ENCODE measurements at places on chromosomes 1 and 21.

- DNase-seq = peak; percentile 64
These were observed 54.5 kb downstream of the GPR161 start for GRCh38 chr1:168082008-168082876.

DNA sequence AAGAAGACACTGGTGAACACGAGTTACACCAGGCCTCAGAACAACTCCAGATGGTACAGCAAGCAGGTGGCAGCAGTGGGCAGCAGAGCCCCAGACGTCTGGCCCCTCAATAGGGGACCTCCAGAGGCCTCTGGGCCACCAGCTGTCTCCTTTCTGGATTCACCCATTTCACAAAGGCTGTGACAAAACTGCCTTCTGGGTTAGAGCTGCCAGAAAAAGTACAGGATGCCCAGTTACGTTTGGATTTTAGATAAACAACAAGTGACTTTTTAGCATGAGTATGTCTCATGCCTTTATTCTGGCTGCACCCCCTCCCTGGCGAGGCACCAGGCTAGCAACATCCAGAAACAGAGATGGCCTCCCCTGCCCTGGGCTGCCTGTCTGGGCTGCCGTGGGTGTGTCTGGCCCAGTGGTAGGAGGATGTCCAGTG, 30.1 kb downstream of the ITPKB start:
- DNase-seq = no peak

- no peak for DNase-seq
These were observed 2.5 kb downstream of the EPHA2 start for GRCh38 chr1:16153096-16153998.

GRCh38 chr1:45863218-45863617, 59.8 kb downstream of the MAST2 start:
- DNase-seq = no peak

GRCh38 chr1:91900562-91900961, 14.6 kb upstream of the TGFBR3 start:
- no peak for DNase-seq

DNA sequence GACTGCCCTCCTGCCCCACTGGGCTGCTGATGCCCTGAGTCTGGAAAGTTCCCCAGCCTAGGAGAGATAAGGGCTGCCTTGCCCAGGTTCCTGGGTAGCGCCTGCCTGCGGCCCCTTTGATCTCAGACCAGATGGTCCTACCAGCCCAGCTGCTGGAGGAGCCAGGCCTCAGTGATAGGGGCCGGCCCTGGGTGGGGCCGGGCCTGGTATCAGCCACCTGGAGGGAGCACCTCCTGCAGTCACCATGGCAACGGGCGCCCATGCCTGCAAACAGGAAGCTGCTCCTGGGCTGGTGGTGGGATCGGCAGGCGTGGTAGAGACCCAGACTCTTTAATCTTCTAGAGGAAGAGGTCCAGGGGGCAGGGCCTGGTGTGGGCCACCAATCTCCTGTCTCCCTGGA, 119.7 kb upstream of the WNT4 start:
- DNase-seq = peak; percentile 4

GRCh38 chr1:29256979-29257804, 20.9 kb downstream of the PTPRU start:
- no peak for DNase-seq

DNA sequence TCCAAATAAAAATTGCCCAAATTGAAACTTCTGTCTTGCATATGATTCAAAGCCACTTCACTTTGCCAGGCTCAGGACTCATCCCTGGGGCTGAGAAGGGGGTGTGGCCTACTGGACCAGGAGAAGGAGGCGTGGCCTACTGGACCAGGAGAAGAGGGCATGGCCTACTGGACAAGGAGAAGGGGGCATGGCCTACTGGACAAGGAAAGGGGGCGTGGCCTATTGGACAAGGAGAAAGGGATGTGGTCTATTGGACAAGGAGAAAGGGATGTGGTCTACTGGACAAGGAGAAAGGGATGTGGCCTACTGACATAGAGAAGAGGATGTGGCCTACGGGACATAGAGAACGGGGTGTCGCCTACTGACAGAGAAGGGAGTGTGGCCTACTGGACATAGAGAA, 405.3 kb downstream of the RRAGC start:
- peak; percentile 38 for DNase-seq

DNA sequence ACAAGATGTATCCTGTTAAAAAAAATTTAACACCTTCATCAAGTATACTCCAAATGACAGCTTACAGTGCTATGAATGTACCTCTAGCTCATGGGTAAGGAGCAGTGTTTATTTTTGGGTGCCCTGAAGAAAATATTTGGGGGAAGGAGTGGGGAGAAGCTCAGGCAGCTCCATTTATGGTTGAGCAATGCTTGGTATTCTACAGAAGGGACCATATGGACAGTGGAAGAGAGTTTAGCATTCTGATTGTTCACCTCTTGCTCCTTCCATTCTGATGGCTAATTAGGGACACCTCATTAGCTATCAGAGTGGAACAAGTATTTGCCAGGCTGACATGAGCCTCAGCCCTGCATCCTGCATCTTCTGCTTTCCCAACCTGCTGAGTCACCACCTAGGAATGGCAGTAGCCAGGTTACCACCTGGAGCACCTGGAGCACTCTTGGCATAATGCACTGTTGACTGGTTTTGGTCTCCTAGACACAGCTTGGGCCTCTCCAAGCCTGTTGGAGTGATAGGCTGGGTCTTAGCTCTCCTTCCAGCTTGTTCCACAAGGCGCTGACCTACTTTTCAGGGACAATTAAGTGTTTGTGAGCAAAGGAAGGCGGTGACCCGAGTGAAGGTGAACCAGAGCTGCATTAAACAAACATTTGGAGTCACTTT, 62.0 kb upstream of the MACF1 start:
- no peak for DNase-seq

DNA sequence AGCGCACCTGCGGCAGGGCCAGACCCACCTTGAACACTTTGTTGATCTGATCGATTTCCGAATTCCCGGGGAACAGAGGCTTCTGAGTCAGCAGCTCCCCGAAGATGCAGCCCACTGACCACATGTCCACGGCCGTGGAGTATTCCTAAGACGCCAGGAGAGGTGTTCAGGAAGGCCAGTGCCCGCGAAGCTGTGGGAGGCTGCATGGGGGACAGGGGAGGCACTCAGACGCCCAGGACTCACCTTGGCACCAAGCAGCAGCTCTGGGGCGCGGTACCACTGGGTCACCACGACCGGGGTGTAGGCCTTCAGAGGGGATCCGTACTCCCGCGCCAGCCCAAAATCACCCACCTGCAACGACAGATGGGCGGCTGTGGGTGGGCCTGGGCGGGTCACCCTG, 11.2 kb upstream of the SLC35E2B start:
- no peak for DNase-seq

DNA sequence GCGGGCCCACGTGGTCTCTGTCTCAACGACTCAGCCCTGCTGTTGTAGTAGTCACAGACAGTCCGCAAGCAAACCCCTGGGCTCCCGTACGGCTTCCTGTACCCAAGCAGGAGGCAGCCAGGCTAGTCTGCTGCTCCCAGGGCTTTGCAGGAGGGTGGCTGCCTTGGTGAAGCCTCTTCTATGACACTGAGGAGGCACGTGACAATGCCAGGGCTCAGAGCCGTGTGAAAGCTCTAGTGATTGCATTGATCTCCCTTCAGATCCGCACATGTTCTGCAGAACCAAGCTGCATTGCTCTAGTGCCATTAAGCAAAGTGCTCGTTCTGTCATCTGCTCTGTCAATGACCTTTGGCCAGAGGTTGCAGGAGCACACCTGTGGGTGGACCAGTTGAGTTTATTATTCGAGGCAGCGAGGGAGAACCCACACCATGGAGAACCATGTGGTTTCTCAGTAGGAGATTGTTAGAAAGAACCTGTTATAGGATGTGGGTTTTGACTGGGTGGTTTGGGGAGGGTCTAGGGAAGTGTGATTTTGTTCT, 18.0 kb downstream of the UMODL1 start:
- DNase-seq = no peak

DNA sequence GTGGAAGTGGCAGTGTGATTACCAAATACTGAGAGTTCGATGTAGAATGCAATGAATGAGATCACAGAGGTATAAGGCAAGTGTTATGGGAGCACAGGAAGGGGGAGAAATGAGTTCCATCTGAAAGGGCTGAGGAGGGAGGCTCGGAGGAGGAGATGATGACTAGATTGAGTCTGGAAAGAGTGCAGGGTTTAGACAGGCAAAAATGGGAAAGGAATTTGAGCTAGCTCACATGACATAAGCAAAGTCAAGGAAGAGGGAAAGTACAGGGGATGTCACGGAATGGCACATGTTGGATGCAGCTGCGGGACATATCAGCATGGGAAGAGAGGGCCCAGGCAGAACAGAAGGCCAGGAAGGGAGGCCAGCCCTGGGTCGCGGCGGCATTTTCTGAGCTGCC, 132.7 kb downstream of the RUNX1 start:
- DNase-seq = no peak

DNA sequence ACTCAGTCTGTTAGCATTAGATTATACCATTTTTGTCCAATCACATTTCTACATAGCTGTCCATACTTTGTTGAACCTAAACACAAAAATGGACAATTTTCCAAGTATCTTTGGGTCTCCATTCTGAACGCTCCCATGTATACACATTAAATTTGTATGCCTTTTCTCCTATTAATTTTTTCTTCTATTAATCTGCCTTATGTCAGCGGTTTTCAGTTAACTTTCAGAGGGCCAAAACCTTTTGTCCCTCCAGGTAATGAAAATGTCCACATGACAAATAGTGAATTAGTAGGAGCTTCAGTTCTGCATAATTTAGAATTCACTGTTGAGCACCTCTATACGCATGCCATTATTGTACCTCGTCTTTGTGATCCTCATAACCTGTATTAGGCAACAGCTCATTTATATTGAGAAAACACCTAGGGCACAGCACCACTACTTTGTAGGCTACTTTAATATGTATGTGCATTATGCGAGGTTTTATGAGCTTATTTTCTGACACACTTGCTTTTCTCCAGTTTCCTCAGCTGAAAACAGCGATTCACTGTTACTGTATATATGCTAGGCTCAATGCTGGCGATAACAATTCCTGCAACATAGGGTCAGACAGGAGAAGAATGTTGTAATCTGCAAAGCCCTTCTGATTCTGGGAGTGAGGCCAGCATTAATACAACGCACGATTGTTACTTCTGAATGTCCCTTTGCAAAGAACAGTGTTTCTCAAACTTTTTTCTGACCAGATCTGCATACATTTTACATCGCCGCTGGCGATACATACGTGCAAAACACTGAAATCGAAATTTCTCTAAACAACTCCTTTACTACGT, 1.1 kb upstream of the ABCD3 start:
- no peak for DNase-seq

DNA sequence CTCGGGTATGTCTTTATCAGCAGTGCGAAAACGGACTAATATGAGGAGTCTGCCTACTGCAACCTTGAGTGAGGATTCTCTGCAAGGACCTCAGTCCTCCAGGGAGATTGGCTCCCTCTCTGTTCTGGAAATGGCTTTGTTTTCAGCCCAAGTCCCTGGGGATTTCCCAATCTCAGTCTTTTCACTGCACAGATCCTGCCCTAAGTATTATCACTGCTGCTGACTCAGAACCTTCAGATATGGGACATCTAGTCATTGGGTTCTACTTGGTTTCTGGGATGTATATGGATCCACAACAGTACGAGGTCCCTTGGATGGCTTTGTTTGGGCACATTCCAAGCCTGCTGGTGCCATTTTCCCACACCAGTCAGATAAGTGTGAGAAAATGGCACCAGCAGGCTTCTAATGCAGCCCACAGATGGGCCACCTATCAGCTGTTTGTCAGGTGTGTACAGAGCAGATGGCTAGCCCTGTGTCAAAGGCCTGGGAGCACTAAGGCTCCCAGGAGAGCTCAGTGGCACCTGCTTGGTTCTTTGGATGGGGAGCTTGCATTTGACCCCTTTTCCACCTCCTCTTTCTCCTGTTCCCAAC, 27.4 kb downstream of the ELF3 start:
- no peak for DNase-seq

DNA sequence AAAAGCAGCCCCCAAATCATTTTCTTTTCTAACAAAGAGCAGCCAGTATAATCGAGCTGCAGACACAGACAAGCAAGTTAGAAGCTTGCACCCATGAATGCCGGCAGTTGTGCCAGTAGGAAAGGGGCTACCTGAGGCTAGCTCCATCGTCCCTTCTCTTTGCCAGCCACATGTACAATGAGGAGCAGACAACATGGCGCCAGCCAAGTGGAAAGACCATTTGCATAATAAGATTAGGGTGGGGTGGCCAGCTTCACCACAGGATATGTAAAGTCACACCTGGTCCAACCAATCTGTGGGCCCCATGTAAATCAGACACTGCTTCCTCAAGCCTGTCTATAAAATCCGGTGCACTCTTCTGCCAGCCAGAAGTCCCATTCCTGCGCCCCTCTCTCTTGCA, 103.7 kb downstream of the CCDC185 start:
- DNase-seq = no peak

DNA sequence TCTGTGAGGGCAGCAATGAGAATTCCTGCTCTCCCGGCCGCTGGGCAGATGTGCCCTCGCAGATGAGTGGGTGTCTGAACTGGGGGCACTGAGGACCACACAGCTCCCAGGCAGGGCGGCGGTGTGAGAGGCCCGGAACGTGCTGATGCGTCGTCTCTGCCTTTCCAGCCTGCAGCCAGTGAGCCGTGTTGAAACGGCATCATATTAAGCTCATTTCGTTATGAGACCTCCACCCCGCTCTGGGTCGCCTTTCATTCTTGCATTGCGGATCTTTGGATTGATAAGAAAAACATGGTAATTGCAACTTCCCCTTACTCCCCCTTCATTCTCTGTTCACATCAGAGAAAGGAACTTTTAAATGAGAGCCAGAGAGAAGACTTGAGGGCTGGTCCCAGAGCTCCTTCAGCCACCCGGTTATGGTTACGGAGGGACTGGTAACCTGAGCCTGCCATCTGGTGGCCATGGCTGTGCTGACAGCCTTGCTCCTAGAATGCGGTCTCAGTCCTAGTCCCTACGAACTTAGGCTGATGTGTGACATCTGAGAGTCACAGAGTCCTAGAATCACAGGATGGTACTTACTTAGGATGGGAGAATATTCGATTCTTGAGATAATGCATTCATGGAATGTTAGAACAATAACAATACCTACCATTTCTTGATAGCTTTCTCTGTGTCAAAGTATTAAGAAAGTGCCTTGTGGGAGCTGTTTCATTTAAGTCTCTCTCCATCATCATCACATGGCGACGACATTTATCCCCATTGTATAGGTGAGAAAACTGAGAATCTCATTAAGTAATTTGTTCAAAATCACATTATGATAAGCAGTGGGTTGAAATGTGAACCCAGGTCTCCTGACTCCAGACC, 271.0 kb downstream of the TRABD2B start:
- peak; percentile 26 for DNase-seq

All from CMK (cell line).